Neuronal stem cell (in vitro differentiated cells): ENCODE measurements at places on chromosomes 2 and 18.

GRCh38 chr2:142037066-142037465 is 93.8 kb downstream of the LRP1B start:
- peak overlapping the region; percentile 41 for H3K27ac ChIP-seq
- no peaks in the 10 kb centered on the region for H3K36me3 ChIP-seq
- H3K4me1 ChIP-seq, result peaks cover 4% of the 10 kb centered on the region
- H3K27me3 ChIP-seq, result no peaks in the 10 kb centered on the region
- no peak overlapping the region for H3K4me3 ChIP-seq

GRCh38 chr2:64846177-64846576 is 143.0 kb upstream of the SLC1A4 start:
- no peak overlapping the region for H3K4me3 ChIP-seq
- peaks cover 7% of the 10 kb centered on the region for H3K4me1 ChIP-seq
- H3K27ac ChIP-seq, result no peak overlapping the region

- H3K27ac ChIP-seq, result no peak overlapping the region
- H3K4me1 ChIP-seq, result peaks cover 7% of the 10 kb centered on the region
- H3K36me3 ChIP-seq, result no peaks in the 10 kb centered on the region
- no peaks in the 10 kb centered on the region for H3K27me3 ChIP-seq
- no peak overlapping the region for H3K4me3 ChIP-seq
These were observed 172.9 kb upstream of the SOX11 start for GRCh38 chr2:5519286-5519685.

DNA sequence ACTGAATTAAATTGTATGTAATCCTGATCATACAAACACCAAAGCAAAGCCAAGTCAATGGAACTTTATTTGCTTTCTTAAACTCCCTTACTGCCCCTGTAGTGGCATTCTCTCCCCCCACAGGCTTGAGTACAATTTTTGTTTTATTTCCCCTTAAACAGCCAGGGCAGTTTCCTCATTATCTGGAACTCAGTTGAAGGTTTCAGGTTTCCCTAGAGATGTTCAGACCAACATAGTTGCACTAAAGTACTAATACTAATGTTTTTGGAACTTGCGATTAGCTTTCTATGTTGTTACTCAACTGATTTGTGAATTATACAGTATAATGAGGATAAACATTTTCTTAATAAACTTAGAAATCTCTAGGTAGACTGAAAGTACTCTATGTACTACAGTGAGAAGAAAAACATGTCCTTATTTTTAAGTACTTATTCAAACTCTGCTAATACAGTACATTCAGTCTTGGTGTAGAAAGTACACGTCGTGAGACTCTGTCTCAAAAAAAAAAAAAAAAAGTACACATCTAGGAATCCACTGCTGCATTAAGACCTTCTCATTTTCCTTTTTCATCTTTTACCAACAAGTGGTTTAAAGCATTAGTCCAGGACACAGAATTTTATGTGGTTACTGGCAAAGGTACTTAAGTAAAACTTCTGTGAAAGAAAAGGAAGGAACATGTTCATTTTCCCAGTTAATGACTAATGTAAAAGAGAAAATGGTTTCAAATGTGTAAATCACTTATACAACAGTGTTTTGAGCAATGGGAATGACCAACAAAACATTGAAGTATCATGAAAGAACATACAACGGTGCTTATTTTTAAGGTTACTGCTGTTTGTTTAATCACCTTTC is 209.5 kb upstream of the SMAD7 start:
- no peaks in the 10 kb centered on the region for H3K36me3 ChIP-seq
- H3K4me1 ChIP-seq, result no peaks in the 10 kb centered on the region
- no peak overlapping the region for H3K27ac ChIP-seq
- no peaks in the 10 kb centered on the region for H3K27me3 ChIP-seq

GRCh38 chr2:46914578-46915230 is 902 bp downstream of the MCFD2 start:
- H3K27me3 ChIP-seq, result no peaks in the 10 kb centered on the region
- H3K27ac ChIP-seq, result no peak overlapping the region
- H3K36me3 ChIP-seq, result peaks cover 6% of the 10 kb centered on the region
- no peak for DNase-seq
- peaks cover 4% of the 10 kb centered on the region for H3K4me1 ChIP-seq
- peak overlapping the region; percentile 84 for H3K4me3 ChIP-seq

DNA sequence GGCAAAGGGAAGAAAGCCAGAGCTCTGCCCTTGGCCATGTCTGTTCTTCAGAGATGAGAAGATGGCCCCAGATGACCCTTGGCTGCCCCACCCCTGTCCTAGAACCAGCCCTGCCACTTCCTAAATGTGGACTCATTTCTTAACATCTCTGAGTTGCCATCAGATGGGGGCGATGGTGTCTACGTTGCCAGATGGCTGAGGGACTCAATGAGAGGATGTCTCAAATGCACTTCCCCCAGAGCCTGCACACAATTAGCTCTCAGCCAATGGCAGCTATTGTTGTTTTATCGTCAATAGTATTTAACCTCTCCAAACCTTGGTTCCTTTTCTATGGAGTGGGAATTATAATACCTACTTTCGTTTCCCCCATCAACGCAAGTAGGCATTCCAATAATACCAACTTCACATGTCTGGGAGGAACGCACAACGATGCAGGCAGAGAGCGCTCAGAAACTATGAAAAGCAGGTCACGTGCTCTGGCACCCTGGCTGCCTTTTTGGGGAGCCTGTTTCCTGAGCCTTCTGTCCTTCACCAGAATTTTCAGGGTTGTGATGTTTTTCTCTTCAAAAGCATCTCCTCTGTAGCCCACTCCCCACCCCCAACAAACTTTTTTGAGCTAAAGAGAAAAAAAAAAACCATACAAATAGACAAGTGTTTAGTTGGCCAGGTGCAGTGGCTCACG is 100.3 kb downstream of the MCFD2 start:
- no peaks in the 10 kb centered on the region for H3K27me3 ChIP-seq
- H3K27ac ChIP-seq, result no peak overlapping the region
- H3K36me3 ChIP-seq, result no peaks in the 10 kb centered on the region
- no peak overlapping the region for H3K4me3 ChIP-seq
- H3K4me1 ChIP-seq, result peaks cover 5% of the 10 kb centered on the region
- DNase-seq, result no peak

GRCh38 chr18:62224229-62224628 is 37.2 kb downstream of the RELCH start:
- DNase-seq, result no peak
- peaks cover 85% of the 10 kb centered on the region for H3K36me3 ChIP-seq
- H3K27ac ChIP-seq, result no peak overlapping the region
- no peak overlapping the region for H3K4me3 ChIP-seq

GRCh38 chr2:37625796-37626571 is 45.5 kb downstream of the CDC42EP3 start:
- no peak overlapping the region for H3K27ac ChIP-seq
- no peak for DNase-seq
- no peaks in the 10 kb centered on the region for H3K27me3 ChIP-seq
- H3K4me3 ChIP-seq, result no peak overlapping the region

GRCh38 chr2:170681311-170681710 is 33.8 kb upstream of the SP5 start:
- H3K4me3 ChIP-seq, result no peak overlapping the region
- peaks cover 6% of the 10 kb centered on the region for H3K27me3 ChIP-seq
- H3K4me1 ChIP-seq, result no peaks in the 10 kb centered on the region

GRCh38 chr2:120464448-120464931 is 118.6 kb downstream of the INHBB start:
- no peaks in the 10 kb centered on the region for H3K36me3 ChIP-seq
- peaks cover 76% of the 10 kb centered on the region for H3K27me3 ChIP-seq
- no peak overlapping the region for H3K27ac ChIP-seq
- DNase-seq, result no peak
- H3K4me1 ChIP-seq, result peaks cover 11% of the 10 kb centered on the region

GRCh38 chr2:237147317-237147716 is 61.6 kb downstream of the COPS8 start:
- no peak overlapping the region for H3K4me3 ChIP-seq
- H3K36me3 ChIP-seq, result no peaks in the 10 kb centered on the region
- no peaks in the 10 kb centered on the region for H3K27me3 ChIP-seq
- peaks cover 3% of the 10 kb centered on the region for H3K4me1 ChIP-seq
- no peak overlapping the region for H3K27ac ChIP-seq

GRCh38 chr2:69975136-69975852 is 13.9 kb upstream of the ASPRV1 start:
- no peak overlapping the region for H3K27ac ChIP-seq
- H3K4me1 ChIP-seq, result no peaks in the 10 kb centered on the region
- no peaks in the 10 kb centered on the region for H3K36me3 ChIP-seq
- no peaks in the 10 kb centered on the region for H3K27me3 ChIP-seq
- H3K4me3 ChIP-seq, result no peak overlapping the region
- DNase-seq, result no peak

DNA sequence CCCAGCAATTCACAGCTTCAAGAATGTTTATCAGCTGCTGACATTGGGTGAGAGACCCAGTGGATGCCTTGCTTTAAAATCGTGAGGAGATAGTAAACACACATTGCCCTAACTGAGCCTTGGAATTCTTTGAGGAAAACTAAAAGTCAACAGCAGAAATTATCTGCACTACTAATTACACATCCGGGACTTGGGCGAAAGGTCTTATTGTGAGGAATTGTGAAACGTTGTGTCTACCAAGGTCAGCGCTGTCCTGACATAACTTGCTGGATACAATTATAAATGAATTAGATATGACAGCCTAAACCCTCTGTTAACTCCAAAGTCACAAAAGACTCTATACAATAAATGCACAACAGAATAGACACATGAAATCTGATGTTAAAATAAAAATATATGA is 121.4 kb downstream of the ST6GAL2 start:
- no peak overlapping the region for H3K4me3 ChIP-seq
- no peak for DNase-seq
- no peaks in the 10 kb centered on the region for H3K36me3 ChIP-seq
- no peaks in the 10 kb centered on the region for H3K27me3 ChIP-seq
- no peak overlapping the region for H3K27ac ChIP-seq

DNA sequence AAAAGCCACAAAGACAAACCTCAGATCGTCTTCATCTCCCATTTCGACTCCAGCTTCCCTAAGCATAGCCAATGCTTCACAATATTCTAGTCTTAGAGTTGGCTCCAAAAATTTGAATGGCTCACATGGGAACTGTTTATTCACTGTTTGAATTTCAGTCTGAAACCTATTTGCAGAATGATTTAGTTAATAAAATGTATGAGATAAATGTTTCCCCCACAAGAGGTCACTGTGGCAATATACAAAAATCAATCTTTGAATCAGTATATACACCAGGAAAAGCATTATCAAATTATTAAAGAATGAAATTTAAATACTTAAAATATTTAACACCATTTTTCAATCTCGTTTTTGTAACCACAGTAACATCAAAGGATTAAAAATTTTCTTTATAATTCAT is 40.0 kb upstream of the MCM6 start:
- no peak overlapping the region for H3K4me3 ChIP-seq
- no peaks in the 10 kb centered on the region for H3K27me3 ChIP-seq
- DNase-seq, result peak; percentile 11
- H3K27ac ChIP-seq, result no peak overlapping the region
- H3K4me1 ChIP-seq, result no peaks in the 10 kb centered on the region

GRCh38 chr2:28647682-28648081 is 103.9 kb upstream of the PPP1CB start:
- peaks cover 55% of the 10 kb centered on the region for H3K4me1 ChIP-seq
- DNase-seq, result no peak
- H3K27me3 ChIP-seq, result no peaks in the 10 kb centered on the region

- no peak for DNase-seq
- no peak overlapping the region for H3K27ac ChIP-seq
- H3K4me3 ChIP-seq, result no peak overlapping the region
- H3K36me3 ChIP-seq, result no peaks in the 10 kb centered on the region
- peaks cover 32% of the 10 kb centered on the region for H3K4me1 ChIP-seq
These were observed 10.5 kb downstream of the CYB5A start for GRCh38 chr18:74281011-74281979.

DNA sequence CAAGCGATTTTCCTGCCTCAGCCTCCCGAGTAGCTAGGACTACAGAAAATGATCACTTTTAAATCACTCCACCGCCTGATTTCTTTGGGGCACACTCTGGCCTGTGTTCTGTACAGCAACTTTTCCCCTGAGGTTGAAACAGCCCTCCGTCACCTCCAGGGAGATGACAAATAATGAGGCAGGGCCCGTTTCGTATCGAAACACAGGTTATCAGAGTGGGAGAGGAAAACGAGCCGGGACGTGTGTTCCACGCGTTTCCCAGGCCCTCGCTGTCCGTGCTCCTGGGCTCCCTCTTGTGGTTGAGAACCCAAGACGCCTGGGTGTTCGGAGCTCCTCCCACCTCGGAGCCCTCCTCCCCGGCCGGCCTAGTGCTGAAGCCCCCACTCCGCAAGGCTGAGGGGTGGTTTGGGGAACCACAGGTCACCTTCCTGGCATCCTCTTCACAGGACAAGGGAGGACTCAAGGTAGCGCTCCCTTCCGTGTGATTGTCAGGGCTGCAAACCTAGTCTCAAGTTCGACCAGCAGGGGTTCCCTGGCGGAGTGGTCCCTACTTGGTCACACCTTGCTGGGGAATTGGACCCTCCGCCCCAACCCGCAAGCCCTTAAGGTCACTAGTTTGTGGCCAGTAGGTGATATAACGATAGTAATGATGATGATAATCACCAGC is 12.8 kb downstream of the ATP6V1B1 start:
- no peaks in the 10 kb centered on the region for H3K27me3 ChIP-seq
- no peaks in the 10 kb centered on the region for H3K36me3 ChIP-seq

- H3K27me3 ChIP-seq, result peaks cover 12% of the 10 kb centered on the region
- no peak overlapping the region for H3K27ac ChIP-seq
- DNase-seq, result no peak
- peak overlapping the region; percentile 31 for H3K4me3 ChIP-seq
- peaks cover 15% of the 10 kb centered on the region for H3K4me1 ChIP-seq
- no peaks in the 10 kb centered on the region for H3K36me3 ChIP-seq
These were observed 105.9 kb upstream of the ID2 start for GRCh38 chr2:8575834-8576423.

GRCh38 chr2:12478151-12479064 is 238.3 kb upstream of the TRIB2 start:
- H3K27me3 ChIP-seq, result no peaks in the 10 kb centered on the region
- no peaks in the 10 kb centered on the region for H3K4me1 ChIP-seq
- no peaks in the 10 kb centered on the region for H3K36me3 ChIP-seq
- H3K4me3 ChIP-seq, result no peak overlapping the region
- no peak overlapping the region for H3K27ac ChIP-seq
- no peak for DNase-seq

GRCh38 chr2:8656160-8656641 is 25.7 kb upstream of the ID2 start:
- DNase-seq, result no peak
- H3K27me3 ChIP-seq, result no peaks in the 10 kb centered on the region
- no peak overlapping the region for H3K4me3 ChIP-seq

GRCh38 chr2:230244211-230244610 is 18.7 kb downstream of the SP140 start:
- no peaks in the 10 kb centered on the region for H3K4me1 ChIP-seq
- no peak for DNase-seq
- no peaks in the 10 kb centered on the region for H3K36me3 ChIP-seq
- H3K4me3 ChIP-seq, result no peak overlapping the region
- no peaks in the 10 kb centered on the region for H3K27me3 ChIP-seq
